Urothelium cell line (cell line): ENCODE measurements at places on chromosomes 7 and 10.
A peak's percentile ranks its signal among the peaks of the same experiment; 100 is the strongest.

GRCh38 chr10:71077796-71078453, 134.4 kb upstream of the UNC5B start:
- DNase-seq = no peak

GRCh38 chr10:124565565-124566221, 104.1 kb downstream of the LHPP start:
- no peak for DNase-seq

DNA sequence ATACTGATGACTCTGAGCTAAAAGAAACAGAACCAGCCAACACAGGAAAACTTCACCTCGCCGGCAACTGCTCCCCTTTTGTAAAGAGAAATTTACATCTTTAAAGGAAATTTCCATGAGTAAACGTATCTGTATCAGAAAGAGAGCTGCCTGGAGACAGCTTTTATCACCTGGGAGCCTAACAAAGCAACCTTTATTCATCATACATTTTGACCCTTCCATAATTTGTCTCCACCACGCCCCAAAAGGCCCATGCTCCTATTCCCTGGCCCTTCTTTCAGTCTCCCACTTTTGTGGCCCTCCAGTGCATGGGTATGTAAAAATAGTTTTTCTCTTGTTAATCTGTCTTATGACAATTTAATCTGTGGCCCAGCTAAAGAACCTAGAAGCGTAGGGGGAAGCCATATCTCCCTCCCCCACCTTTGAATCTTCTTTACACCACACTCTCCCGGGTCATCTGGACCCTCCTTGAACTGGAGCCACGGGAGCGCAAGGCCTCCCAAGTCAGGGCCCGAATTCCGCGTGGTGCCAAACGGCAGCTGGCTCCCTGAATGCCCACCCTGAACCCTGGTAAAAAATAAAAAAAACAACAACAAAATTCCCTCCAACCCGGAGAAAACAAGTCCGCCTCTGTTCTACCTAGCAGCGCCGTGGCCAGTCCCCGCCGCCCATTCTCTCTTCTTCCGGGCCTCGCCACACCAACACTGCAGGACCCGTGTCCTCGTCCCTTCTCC, 15.4 kb upstream of the FKBP9 start:
- peak; percentile 20 for DNase-seq

- no peak for DNase-seq
Measured at GRCh38 chr10:22733992-22734391, 19.6 kb upstream of the PIP4K2A start.

DNA sequence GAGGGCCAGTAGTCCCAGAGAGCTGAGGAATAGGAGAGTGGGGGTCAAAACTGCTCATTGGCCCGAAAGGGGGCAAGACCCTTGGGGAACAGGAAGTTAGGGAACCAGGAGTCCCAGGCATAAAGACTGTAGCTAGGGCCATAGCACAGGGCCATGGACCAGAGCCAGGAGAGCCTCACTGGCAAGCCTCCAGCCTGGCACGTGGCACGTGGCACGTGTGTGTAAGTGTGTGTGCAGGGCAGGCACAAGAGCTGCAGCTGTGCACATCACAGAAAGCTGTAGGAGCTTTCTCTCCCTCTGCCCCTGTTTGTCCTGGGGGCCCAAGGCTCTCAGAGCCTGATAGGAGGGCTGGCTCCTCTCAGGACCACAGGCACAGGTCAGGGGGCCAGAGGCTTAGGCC, 47.8 kb upstream of the SLF2 start:
- DNase-seq = no peak

GRCh38 chr10:78231939-78232338, 198.3 kb downstream of the RPS24 start:
- DNase-seq = no peak

DNA sequence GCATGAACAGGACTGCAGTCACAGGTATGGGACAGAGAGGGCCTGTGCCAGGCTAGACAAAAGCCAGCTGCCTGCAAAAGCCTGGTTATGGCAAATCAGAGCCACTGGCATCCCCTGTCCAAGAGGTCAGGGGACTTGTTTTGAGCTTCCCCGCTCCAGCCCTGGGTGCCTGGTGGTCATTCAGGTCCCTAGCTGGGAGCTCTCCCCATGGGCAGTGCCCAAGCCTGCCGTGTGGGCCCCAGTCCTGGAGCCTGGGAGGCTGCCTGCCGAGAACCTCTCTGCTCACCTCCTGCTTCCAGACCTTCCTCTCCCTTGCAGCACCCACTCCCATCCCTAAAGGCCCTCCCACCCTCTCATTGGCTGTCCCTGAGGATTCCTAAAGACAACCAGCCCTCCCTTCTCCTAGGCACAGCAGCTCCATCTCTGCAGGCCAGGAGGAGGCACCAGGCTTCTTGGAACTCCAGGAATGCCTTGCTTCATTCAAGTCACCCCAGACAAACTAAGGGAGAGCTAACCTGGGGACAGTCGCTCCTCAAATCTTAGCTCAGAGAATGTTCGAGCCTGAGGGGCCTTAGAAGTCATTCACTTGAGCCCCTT, 150.6 kb downstream of the C10orf105 start:
- DNase-seq = no peak

DNA sequence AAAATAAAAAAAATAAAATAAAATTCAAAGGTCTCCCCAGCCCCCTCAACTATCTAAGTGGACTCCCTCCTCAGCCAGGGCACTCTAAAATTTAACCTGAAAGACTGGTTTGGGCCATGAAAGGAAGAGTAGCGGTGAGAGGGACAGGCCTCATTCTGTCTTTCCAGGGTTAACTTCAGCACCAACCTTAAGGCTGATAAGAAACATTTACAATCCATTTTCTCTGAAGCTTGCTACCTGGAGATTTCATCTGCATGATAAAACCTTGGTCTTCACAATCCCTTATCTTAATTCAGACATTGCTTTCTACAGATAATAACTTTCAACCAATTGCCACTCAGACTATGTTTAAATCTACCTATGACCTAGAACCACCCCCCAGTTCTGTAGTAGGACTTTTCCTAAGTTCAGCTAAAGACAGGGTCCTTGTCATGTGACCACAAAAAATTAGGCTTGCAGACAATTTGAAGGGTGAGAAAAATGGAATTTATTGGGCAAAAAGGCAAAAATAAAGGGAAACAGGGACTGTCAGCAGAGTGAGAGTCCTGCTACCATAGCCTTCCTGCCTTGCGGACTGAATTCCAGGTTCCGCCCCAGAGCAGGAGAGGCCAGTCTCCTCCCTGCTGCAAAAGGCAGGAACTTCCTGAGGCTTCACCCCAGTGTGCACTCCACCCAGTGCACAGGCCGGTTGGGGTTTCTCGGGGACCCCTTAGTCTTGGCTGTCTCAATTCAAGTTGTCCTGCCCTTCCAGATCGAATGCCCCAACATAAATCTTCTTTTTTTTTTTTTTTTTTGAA, 26.0 kb downstream of the AGK start:
- DNase-seq = no peak

DNA sequence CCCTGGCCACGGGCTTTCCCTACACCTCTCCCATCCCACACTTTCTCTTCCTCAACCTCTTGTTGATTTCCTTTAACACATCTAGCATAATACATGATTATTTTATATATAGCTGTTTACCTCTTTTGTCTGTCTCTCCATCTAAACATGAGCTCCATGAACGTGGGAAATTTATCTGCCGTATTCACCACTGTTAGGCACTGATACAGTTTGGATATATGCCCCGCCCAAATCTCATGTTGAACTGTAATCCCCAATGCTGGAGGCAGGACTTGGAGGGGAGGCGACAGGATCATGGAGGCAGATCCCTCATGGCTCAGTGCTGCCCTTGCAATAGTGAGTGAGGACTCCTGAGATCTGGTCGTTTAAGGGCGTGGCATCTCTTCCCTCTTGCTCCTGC, 5.7 kb downstream of the CYTH3 start:
- DNase-seq = no peak

DNA sequence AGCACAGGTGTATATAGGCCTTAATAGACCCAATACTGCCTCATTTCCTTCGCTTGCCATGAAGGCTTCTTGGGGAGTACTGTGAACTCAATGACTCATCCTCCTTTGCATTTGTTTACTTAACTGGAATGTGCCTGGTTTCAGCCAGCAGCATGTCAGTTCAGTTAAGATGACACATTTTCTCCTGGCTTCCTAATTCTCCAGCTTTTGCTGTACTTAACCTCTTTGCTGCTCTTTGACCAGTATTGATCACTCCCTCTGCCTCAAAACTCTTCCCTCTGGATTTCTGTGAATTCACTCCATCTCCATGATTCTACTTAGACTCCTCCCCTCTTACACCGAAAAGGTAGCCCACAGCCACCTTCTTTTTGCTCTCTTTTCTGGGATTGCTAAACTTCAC, 135.7 kb downstream of the MAGI2 start:
- DNase-seq = peak; percentile 85

DNA sequence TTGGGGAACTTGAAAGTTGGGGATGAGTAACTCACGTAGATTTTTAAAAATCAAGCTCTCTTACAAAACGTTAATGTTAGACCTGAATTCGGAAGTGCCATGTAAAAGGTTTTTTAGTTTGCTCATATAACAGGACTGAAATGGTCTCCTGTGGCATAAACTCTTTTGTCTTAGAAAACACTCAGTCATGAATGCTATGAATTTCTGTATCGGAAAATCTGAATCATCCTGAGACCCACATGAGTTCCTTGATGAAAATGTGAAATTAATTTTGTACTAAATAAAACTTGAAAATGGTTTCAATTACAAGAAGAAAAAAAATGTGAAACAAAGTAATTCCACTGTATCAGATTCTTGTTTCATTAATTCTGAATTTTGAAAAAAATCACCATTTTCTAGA, 134.8 kb upstream of the BMPER start:
- no peak for DNase-seq

GRCh38 chr7:138184191-138184590, 107.9 kb downstream of the AKR1D1 start:
- no peak for DNase-seq

DNA sequence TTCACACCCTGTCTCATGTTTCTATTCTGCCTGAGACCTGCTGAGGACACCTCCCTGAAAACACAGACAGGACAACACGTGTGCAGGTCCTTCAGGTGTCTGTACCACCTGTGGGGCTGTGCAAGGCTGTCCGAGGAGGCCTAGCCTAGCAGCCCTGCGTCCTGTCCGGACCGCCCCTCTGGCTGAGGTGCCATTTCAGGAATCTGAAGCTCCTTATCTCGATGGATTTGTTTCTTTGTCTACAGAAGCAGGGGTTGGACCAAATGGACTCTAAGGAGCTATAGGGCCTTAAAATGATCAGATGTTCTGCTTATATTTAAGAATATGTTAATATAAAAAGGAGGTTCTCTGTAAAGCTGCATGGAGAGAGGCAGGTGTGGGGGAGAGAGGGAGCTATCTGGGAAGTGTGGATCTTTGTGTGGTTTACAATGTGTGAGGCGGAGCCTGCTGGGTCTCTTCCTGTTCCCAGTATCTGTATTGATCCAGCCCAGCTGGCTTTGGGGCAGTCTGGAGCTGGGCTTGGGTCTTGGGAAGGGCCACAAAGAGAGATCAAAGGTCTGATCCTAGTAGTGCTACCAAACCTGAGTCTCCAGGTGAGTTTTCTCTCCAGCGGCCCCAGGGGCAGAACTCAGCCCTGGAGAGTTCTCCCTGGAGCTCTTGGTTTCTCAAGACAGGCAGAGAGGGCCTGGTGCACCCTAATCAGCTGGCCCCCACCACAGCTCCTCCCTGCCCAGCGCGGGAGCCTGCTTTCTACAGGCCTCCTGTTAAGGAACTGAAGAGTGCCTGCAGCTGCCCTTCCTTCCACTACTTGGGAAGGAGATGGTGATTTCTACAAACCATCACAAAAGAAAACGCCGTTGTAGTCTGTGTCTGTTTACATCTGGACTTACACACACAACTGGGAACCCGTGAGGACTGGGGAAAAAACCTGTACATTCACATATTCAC, 3.4 kb upstream of the MNX1 start:
- no peak for DNase-seq

- no peak for DNase-seq
Measured at GRCh38 chr10:18308600-18308999, 168.4 kb downstream of the CACNB2 start.

DNA sequence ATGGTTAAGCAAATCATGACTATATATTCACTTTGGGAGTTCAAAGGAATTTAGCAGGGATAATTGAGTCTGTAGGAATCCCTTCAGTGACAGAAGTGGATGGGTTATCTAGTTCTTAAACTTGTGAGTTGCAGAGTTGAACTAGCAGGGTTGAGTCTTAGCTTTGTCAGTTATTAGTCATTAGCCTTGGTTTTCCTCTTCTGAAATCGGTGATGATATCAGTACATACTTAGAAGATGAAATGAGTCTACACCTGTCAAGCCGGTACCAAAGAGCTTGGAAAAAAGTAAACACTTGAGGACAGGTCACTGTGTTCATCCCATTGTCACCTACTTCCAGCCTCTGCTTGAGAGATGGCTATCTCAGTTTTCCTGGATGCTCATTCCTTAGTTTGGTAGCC, 73.5 kb downstream of the BUB3 start:
- DNase-seq = no peak

DNA sequence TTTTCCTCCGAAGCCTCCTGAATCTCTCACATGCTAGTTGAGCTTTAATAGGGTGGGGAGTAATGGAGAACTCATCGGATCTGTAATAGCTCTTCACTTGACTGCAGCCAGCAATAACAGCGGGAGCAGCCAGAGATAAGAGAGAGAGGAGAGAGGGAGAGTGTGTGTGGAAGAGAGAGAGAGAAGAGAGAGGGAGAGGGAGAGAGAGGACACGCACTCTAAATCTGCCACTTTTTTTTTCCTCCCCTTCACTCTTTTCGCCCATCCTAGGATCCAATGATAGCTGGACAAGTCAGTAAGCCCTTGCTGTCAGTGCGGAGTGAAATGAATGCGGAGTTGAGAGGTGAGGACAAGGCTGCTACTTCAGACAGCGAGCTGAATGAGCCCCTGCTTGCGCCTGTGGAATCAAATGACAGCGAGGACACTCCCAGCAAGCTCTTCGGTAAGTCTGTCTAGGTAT, 107.9 kb downstream of the POU6F2 start:
- DNase-seq = no peak

DNA sequence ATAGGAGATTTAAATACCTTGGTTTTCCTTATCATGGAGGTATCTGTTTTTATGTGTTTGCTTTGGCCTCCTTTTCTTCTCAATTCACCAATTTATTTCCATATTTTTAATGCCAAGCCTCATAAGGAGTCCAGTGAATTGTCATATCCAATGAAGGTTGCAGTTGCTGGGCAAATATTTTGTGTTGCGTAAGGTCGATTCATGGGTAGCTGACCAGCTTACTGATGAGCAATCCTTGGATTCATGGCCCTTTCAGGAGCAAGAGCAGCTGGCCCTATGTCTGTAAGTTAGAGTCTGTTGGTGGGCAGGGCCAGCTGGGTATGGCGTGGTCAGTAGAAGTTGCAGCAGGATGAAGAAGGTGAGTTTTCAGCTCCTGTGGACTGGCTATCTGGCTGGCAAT, 182.9 kb downstream of the PFKFB3 start:
- no peak for DNase-seq

- no peak for DNase-seq
Measured at GRCh38 chr10:63700631-63701156, 179.5 kb downstream of the REEP3 start.

- no peak for DNase-seq
Measured at GRCh38 chr7:121666306-121666705, 206.7 kb upstream of the PTPRZ1 start.

DNA sequence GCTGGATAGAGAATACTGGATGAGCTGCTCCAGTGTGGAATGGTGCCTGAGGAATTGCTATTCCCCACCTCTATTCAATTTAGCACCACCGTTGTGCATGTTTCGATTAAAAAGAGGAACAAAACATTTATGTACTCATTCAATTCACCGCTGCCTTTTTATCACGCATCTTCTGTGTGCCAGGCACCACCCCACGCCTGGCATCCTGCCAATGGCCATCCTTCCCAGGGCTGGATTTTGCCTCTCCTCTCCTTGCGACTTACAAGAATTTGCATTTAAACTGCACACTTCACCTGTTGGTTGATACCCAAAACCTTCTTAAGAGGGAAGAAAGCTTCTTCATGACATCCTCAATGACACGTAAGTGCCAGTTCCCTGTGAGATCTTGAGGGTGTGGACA, 110.2 kb upstream of the DPP6 start:
- no peak for DNase-seq
